ENCODE measurements at places on chromosomes 7 and 10. TPM values are rescaled to one million over a fixed set of nuclear protein-coding genes. Genes with fewer than 3 reads are reported as not detected.

The IFIT1B gene
- 0.21 TPM for total RNA-seq

DNA sequence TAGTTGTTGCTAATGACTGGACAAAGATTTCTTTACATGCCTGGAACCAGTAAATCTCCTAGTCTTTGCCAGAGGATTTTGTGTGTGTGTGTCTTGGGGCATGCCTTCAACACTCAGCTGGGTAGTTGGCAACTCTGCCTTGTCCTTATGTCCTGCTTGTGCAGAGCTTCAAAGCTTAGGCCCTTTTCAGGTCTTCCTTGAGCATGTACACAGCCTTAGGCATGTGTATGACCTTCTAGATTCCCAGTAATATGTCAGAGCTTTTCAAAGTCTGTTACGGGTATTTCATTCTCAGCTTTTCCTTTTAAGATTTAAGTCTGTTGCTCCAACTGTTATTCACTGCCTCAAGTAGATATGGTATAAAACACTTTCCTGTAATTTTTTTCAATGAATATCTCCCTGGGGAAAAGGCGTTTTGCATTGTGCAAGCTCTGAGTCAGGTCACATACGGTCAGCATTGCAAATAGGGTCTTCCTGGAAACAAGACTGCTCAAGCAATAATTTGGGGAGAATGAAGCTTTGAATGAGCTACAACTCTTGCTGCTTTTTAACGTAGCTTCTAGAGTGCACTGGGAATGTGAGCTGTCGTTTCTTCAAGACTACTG is 25.5 kb downstream of the SHOC2 start:
- no peak for DNase-seq

The CNTNAP2 gene
- total RNA-seq = 0.43 TPM

The DYNC1I1 gene
- 7.6 TPM for total RNA-seq
